ENCODE measurements at places on chromosomes 1 and 21.

DNA sequence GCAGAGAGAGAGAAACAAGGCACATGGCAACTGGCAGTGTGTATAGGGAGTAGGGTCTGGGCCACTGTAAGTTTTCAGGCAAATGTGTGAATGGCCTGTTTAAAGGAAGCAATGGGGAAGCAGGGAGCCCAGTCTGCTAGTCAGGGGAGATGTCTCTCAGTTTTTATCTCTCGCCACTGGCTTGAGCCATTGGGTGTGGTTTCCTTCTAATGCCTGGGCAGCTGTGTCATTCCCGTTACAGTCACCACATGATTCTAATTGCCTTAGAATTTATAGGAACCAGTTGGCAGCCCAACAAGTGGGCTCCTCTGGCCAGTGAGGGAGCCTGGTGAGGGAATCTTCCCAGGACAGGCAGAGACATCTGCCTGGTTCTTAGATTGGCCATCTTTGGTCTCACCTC is 182.4 kb downstream of the DISC1 start:
- no peak for DNase-seq

DNA sequence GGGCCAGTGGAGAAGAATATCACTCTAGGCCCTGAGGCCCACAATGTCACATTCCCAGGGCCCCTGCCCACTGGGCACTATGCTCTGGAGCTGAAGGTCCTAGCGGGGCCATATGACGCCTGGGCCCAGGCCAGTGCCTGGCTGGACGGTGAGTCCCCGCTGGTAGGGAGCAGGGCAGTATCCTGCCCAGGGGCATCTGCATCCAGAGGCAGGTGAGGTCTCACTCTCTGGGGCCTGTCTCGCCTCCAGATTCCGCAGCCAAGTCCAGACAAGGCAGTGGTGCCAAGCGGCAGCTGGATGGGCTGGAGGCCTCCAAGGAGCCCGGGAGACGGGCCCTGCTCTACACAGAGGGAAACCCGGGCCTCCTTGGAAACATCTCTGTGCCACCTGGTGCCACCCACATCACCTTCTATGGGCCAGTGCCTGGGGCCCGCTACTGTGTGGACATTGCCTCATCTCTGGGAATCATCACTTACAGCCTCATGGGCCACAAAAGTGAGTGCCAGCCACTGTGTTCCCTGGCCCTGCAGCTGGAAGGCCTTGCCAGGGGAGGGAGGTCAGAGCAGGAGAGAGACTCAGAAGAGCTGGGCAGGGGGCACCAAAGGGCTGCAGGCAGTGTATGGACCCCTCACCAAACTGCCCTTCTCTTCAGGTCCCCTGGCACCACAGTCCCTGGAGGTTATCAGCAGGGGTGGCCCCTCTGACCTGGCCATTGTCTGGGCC is 11.1 kb upstream of the PTPN7 start:
- DNase-seq = no peak

- DNase-seq = no peak
Observed at GRCh38 chr1:24928689-24929397, 1.2 kb downstream of the RUNX3 start.

DNA sequence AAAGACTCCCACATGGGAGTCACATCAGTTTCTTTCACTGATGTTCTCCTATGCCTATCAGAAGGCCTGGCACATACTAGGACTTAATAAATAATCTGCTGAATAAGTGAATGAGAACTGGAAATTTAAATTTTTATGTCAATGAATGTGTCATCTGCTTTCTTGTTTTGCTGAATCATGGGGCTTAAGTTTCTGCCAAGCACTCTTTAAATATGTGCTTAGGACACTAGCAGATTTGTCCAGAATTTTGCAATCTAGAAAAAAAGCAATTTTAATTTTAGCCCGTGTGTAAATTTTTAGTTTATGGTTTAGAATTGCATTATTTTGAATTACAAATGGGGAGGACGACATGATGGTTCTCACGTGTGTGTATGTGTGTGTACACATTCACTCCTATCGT is 803.1 kb downstream of the USP25 start:
- no peak for DNase-seq
